Inflammatory macrophage treated with lipopolysaccharide for 4 hours (primary cell): ENCODE measurements at places on chromosomes 12 and 14.

GRCh38 chr14:102138961-102139285, 774 bp upstream of the WDR20 start:
- DNase-seq = no peak

DNA sequence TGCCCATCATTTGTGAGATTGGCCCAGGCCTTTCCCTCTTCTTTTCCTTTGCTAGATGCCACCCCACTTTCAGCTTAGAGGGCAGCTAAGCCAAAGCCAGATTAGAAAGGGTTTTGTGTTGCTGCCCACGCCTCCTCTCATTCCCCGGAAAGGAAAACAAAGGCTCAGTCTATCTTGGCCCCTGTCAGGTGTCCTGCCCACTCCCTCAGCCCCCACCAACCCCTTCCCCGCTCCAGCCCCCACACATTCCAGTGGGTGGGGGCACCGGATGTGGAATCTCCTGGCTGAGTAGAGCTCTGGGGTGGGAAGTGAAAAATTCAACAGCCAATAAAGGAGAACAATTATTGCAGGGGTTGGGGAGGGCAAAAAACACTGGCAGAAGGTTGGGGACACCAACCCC, 2.2 kb downstream of the BLOC1S1 start:
- DNase-seq = no peak

- DNase-seq = peak; percentile 90
Measured at GRCh38 chr14:92160619-92161018, 38.9 kb downstream of the CPSF2 start.

DNA sequence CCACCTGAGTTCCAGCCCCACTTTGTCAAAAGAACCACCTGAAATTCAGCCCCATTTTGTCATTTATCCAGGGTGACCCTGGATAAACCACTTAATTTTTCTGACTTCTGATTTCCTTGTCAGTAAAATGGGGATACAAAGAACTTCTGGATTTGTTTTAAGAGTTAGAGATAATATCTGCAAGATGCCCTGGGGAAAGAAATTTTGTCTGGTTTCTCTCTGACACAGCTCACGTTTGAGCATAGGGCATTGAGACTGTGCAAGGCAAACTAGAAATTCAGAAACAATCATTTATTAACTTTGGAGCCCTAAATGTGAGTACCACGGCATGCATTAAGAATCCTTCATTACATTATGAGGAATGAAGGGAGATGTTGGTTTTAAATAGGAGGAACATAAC, 37.2 kb downstream of the TMTC2 start:
- DNase-seq = no peak

DNA sequence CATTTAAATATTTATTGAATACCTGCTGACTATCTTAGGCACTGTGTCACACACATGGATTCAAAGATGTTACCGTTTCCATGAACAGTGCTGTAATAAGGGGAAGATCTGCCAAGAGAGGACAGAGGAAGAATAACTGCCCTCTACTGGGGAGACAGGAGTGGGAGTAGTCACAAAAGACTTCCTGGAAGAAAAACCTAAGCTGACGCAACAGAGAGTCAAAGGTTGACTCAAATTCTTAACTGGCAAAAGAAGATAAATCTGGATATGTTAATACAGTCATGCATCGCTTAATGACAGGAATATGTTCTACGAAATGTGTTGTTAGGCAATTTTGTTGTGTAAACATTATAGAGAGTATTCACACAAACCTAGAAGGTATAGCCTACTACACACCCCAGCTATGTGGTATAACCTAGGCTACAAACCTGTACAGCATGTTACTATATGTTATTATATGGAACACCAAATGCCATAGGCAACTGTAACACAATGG, 51.5 kb downstream of the DCAF5 start:
- peak; percentile 85 for DNase-seq

GRCh38 chr14:74417611-74418010, 8.4 kb downstream of the SYNDIG1L start:
- no peak for DNase-seq

GRCh38 chr12:16228067-16228466, 49.4 kb downstream of the SLC15A5 start:
- peak; percentile 5 for DNase-seq

- DNase-seq = no peak
Measured at GRCh38 chr14:68042586-68043210, 223.1 kb downstream of the RAD51B start.

- DNase-seq = no peak
Measured at GRCh38 chr14:69323266-69323998, 63.5 kb downstream of the GALNT16 start.
